ENCODE measurements at places on chromosomes 12 and 14.

GRCh38 chr12:121238086-121238485 lies 28.2 kb downstream of the P2RX4 start:
- no peak for DNase-seq

DNA sequence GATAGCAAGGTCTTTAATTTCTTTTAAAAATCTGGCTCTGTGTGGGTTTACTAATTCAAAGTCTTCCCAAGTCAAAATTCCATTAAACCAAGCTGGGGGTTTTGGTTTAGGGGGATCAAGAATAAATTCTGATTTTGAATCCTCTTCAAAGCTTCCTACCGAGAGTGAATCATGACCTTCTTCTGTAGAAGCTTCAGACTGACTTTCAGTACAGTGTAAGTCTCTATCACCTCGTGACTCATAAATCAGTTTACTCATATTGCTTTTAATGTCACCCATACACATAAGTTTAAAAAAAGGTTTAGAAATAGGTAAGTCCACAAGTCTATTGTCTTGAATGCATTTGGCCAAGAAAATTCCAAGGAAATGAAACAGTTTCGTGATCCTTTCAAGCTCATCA lies 80.6 kb upstream of the STRN3 start:
- no peak for DNase-seq

DNA sequence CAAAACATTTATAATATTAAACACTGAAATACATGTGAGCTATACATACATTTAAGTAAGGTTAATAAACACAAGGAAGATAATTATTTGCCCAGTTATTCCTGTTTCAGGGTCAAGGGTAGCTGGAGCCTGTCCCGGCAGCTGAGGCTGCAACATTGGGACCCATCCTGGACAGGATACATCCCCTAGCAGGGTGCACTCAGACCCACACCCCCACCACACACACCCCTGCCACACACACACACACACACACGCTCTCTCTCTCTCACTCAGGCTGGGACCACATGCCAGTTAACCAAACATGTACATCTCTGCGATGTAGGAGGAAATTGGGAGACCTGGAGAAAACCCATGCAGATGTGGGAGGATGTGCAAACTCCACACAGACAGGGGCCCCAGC lies 112.6 kb upstream of the TMCC3 start:
- no peak for DNase-seq

GRCh38 chr12:96048393-96048969 lies 13.1 kb upstream of the LTA4H start:
- no peak for DNase-seq

- DNase-seq = no peak
Measured at GRCh38 chr12:81263072-81263471, 185.2 kb downstream of the ACSS3 start.

DNA sequence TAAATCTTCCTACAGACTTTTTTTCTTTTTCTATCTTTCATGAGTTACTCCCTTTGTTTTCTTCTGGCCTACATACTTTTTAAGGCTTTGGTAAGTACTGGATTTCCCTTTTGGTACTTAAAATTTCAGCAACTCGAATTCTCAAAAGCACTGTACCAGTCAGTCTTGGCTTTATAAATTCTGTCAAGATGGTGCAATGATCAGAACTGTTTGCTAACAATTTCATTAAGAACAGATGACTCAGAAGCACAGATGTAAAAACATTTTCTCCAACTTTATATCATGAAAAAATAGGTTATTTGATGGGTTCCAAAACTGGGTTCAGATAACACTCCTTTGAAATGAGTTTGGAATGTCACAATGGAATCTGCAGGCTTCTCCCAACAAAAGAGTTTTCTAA lies 1961.8 kb upstream of the FLRT2 start:
- no peak for DNase-seq

DNA sequence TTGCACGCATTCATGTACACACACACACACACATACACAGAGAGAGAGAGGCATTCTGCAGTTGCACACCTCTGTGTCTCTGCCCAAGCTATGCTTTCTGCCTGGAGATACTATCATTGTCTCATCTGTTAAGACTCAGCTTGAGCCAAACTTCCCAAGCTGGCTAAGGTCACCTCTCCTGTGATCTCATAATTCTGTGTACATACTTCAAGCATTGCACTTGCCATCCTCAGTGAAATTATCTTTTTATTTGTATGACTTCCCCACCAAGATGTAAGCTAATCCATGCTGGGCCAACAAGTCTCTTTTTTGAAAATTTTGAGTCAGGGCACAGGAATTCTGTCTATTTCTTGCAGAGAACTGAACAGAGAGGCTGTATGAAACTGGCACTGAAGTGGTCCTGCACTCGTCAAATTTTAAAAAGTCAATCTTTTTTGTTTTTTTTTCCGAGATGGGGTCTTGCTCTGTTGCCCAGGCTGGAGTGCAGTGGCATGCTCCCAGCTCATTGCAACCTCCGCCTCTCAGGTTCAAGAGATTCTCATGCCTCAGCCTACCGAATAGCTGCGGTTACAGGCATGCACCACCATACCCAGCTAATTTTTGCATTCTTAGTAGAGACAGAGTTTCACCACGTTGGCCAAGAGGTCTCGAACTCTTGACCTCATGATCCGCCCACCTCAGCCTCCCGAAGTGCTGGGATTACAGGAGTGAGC lies 44.3 kb downstream of the TMTC1 start:
- no peak for DNase-seq

GRCh38 chr14:20215196-20215595 lies 8.3 kb upstream of the OR11H6 start:
- DNase-seq = no peak

- DNase-seq = no peak
Measured at GRCh38 chr12:76588881-76589565, 29.5 kb upstream of the OSBPL8 start.

DNA sequence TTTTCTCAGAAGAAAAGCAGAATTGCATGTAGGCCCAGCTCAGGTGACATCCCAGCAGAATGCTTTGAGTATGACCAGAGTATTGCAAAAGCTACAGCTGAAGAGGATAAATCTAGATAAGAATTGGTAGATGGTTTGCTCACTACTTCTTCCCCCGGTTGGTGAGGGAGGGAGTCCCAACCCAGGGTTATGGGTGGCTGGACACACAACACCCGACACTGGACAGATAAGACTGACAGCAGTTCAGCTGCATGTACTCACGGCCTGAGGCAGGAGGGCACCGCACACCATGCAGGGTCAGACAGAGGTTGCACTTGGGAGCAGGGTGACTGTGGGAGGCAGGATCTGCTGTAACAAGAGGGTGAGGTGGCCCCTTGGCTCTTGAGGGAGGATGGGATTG lies 1.7 kb upstream of the CLEC4C start:
- DNase-seq = no peak

DNA sequence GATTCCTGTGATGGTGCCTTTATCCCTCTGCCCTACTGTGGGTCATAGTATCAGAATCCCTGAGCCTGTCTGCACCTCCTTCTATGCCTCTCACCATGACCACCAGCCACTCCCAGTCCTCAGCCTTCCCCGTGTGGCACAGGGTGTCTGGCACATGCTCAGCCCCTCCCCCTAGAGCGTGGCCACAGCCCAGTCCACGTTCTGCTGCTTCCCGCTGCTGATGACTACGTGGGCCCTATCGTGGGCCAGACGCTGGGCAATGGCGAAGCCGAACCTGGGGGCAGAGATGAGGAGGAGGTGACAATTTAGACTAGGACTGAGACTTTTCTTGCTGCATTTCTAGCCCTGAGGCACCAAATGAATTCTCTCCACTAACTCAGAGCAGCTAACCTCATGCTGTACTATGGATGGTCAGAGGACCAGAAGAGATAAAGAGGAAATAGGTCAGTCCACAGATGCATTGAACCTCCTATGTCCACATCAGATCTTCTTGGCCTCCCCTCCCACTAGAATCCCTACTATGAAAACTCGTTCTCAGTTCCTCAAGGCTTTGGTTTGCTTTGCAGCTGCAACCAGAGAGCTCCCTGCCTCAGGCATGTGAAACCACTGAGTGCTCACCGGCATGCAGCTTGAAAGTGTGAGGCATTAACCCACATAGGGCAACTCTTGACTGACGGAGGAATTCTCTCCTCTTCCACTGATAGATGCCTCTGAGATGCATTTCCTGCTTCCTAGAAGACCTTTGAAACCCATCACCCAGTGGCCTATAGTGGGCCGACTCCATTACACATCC lies 126.3 kb upstream of the DHRS4 start:
- no peak for DNase-seq

- DNase-seq = no peak
Measured at GRCh38 chr14:79861111-79861510, 350.2 kb downstream of the DIO2 start.
